ENCODE measurements at places on chromosomes 4 and X.
A peak's percentile ranks its signal among the peaks of the same experiment; 100 is the strongest.

DNA sequence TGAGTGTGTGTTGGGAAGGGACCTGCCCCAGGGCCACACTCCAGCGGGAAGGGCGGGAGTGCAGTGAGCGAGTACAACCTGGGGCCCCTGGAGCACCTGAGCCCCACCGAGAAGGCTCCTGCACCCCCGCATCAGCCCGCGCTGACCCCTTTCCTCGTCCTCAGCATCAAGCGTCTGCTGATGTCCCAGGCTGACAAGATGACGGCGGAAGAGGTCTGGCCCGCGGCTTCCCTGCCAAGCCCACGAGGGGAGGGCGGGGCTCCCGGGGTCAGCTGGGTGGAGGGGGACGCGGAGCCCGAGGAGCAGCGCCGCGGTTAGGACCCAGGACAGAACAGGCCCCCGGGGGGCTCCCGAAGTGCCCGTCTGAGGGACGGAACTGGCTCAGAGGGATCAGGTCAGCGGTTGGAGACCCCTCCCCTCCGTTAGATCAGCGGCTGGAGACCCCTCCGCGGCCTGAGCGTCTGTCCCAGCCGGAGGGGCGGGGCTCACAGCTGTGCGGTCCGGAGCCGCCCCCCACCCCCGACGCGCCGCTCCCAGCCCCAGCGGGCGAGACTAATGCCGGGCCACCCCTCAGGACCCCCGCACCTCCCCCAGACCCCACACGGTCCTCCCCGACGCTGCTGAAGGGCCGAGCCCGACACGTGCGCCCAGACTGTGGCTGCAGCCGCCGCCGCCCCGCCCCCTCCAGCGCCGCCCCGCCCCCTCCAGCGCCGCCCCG, 6.7 kb downstream of the MYL5 start:
- peak; percentile 82 for DNase-seq

DNA sequence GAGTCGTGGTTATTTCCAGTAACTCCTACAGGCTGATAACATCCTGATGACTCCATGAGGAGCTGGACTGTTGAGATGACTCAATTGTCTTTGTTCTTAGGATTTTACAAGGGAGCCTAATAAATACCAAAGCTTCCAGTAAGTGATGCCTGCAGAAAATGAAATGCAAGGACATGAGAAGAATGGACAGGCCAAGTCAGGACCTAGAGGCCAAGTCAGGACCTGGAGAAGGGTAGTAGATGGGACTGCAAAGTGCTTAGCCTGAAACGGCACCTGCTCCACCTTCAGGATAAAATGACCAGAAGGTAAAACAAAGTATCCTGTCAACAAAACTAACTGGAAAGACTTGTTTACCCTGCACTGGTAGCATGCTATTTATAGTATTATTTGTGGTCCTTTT, 6.4 kb upstream of the SLC10A6 start:
- DNase-seq, result no peak

- DNase-seq, result peak; percentile 56
Measured at GRCh38 chr4:37453281-37453998, 208.9 kb downstream of the NWD2 start.

DNA sequence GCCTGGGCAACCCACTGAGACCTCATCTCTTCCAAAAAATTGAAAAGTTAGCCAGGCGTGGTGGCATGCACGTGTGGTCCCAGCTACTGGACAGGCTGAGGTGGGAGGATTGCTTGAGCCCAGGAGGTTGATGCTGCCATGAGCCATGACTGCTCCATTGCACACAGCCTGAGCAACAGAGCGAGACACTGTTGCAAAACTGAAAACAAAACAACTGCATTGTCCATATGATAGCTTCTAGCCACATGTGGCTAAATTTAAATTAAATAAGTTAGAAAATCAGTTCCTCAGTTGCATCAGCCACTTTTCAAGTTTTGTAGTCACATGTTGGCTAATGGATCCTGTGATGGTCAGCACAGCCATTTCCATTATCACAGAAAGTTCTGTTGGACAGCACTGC, 67.9 kb downstream of the GAB1 start:
- no peak for DNase-seq

- no peak for DNase-seq
Measured at GRCh38 chr4:67161311-67161710, 384.0 kb downstream of the CENPC start.
